CD8-positive, alpha-beta memory T cell (primary cell): ENCODE measurements at places on chromosomes 6 and 20.

DNA sequence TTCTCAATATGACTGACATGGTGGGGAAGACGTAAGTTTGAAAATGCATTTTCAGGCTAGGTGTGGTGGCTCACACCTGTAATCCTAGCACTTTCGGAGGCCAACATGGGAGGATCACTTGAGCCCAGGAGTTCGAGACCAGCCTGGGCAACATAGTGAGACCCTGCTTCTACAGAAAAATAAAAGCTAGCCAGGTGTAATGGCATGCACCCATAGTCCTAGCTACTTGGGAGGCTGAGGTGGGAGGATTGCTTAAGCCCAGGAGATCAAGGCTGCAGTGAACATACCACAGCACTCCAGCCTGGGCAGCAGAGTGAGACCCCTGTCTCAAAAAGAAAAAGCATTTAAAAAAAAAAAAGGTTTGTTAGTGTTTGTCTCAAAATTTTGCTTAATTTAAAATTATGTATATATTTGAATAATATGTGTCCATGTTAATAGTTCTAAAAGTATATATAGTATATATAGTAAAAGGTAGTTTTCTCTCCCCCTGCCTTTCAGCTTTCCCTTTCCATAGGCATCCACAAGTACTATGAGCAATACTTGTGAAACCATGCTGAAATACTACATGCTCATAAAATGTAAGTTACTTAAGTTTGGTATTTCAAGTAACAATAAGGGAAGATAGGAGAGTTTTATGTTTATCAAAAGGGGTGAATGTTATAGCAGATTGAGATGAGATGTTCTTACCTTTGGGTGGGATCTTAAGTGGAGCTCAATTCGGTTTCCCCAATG is 15.1 kb downstream of the PTPRA start:
- H3K4me3 ChIP-seq, result no peak overlapping the region
- no peaks in the 10 kb centered on the region for H3K36me3 ChIP-seq
- no peak for DNase-seq
- no peak overlapping the region for H3K27ac ChIP-seq

DNA sequence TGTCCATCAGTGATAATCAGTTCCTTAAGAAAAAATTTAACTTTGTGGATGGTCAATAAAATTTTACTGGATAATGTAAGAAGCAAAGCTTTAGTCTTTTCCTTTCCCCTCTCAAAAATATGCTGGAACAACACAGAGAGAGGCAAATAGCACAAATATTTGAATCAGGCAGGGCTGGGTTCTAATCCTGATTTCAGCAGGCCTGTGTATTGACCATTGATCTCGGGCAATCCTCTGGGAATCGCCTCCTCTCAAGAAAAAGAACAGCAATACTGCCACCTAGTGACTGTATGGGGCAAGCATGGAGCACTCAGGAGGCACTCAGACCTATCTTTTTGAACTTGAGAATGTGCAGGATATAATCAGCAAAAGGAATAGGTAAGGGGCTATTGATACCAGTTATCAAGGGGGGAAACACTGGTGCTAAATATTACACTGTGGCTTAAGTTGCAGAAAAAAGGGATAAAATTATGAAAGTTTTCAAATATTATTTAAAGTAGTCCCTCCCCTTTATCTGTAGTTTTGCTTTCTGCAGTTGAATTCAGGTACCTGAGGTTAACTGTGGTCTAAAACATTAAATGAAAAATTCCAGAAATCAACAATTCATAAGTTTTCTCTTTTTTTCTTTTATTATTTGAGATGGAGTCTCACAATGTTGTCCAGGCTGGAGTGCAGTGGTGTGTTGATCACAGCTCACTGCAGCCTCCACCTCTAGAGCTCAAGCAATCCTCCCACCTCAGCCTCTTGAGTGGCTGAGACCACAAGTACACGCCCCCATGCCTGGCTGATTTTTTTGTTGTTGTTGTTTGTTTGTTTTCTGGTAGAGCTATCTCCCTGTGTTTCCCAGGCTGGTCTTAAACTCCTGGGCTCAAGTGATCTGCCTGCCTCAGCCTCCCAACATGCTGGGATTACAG is 91.8 kb upstream of the NHSL1 start:
- H3K27me3 ChIP-seq, result no peaks in the 10 kb centered on the region
- H3K4me3 ChIP-seq, result no peak overlapping the region

- H3K4me1 ChIP-seq, result no peaks in the 10 kb centered on the region
- no peaks in the 10 kb centered on the region for H3K36me3 ChIP-seq
Measured at GRCh38 chr6:162157167-162157870, 570.2 kb downstream of the PRKN start.

- no peaks in the 10 kb centered on the region for H3K27me3 ChIP-seq
- no peaks in the 10 kb centered on the region for H3K36me3 ChIP-seq
- no peak overlapping the region for H3K4me3 ChIP-seq
- no peak overlapping the region for H3K27ac ChIP-seq
Measured at GRCh38 chr6:100490065-100490464, 25.3 kb upstream of the SIM1 start.

GRCh38 chr20:61901392-61902220 is 164.1 kb downstream of the TAF4 start:
- H3K4me3 ChIP-seq, result no peak overlapping the region
- H3K4me1 ChIP-seq, result no peaks in the 10 kb centered on the region
- H3K27me3 ChIP-seq, result no peaks in the 10 kb centered on the region
- DNase-seq, result no peak

- DNase-seq, result no peak
- H3K27ac ChIP-seq, result no peak overlapping the region
- H3K4me3 ChIP-seq, result no peak overlapping the region
- no peaks in the 10 kb centered on the region for H3K27me3 ChIP-seq
- H3K4me1 ChIP-seq, result peaks cover 32% of the 10 kb centered on the region
- H3K36me3 ChIP-seq, result peaks cover 56% of the 10 kb centered on the region
Measured at GRCh38 chr6:36525346-36525745, 21.9 kb downstream of the STK38 start.

DNA sequence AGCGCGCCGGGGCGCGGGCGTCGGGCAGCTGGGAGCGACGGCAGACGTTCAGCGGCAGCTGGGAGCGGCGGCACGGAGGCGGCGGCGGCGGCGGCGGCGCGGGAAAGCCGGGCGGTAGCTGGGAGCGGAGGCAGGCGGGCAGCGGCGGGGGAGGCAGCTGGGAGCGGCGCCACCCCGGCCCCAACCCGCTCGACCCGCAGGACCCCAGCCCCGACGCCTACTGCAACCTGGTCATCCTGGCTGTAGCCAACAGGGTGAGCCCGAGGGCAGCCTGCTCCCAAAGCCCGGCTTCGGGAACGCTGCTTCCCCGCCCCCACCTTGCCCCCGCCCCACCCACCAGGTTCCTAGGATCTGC is 8.9 kb downstream of the CCM2L start:
- H3K4me3 ChIP-seq, result no peak overlapping the region
- peaks cover 11% of the 10 kb centered on the region for H3K4me1 ChIP-seq
- no peak for DNase-seq

DNA sequence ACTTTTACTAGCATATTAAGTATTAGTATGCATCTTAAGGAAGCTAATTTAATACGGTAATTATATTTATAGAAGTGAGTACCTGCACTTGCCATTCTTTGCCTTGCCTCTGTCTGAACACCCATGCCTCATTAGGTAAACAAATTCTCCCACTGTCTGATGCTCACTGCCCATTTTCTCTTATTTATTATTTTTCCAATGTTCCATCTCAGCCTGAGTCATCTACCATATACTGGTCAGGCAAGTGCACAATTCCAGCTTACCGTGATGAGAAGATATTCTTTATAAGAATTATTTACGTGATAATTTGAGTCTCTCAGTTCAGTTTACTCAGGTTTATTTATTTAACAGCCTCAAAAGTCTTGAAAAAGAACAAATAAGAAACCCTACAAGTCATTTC is 619.2 kb upstream of the EYS start:
- H3K36me3 ChIP-seq, result no peaks in the 10 kb centered on the region
- H3K4me3 ChIP-seq, result no peak overlapping the region
- DNase-seq, result no peak
- no peaks in the 10 kb centered on the region for H3K4me1 ChIP-seq

DNA sequence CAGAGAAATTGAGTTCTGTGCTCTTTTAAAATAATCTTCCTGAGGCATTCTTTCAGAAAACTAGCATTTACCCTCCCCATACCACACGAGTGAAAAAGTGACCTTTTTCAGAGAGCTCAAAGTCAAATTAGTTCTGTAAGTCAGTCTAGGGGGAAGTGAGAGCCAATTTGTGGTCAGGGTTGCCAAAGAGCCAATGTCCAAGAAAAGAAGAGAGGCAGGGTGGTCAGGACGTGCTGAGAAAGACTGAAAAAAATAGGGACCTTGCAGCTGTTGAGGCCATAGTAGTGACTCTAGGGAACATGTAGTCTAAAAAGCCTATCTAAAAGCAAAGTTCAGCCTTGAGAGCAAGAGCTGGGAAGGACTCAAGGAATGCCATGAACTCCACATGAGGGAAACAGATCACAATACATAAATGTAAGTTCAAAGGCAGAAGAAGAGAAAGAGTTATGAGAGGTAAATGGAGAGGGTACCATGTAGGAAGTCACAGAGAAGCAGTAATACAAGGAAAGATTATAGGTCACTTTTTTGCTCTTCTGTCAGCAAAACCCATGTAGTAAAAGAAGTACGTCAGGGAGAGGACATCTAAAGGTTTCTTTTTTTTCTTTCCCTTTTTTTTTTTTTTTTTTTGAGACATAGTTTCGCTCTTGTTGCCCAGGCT is 565.1 kb upstream of the FLRT3 start:
- H3K4me3 ChIP-seq, result no peak overlapping the region
- DNase-seq, result no peak
- H3K27me3 ChIP-seq, result no peaks in the 10 kb centered on the region
- no peaks in the 10 kb centered on the region for H3K36me3 ChIP-seq

GRCh38 chr6:112597176-112597575 is 250.0 kb downstream of the RFPL4B start:
- H3K4me3 ChIP-seq, result no peak overlapping the region
- H3K4me1 ChIP-seq, result no peaks in the 10 kb centered on the region
- DNase-seq, result no peak
- no peaks in the 10 kb centered on the region for H3K27me3 ChIP-seq
- H3K36me3 ChIP-seq, result no peaks in the 10 kb centered on the region

GRCh38 chr6:19013026-19013705 is 626.0 kb downstream of the RNF144B start:
- no peaks in the 10 kb centered on the region for H3K27me3 ChIP-seq
- H3K4me3 ChIP-seq, result no peak overlapping the region
- no peaks in the 10 kb centered on the region for H3K4me1 ChIP-seq
- no peaks in the 10 kb centered on the region for H3K36me3 ChIP-seq
- no peak for DNase-seq
